ENCODE measurements at places on chromosomes 7 and 10.

DNA sequence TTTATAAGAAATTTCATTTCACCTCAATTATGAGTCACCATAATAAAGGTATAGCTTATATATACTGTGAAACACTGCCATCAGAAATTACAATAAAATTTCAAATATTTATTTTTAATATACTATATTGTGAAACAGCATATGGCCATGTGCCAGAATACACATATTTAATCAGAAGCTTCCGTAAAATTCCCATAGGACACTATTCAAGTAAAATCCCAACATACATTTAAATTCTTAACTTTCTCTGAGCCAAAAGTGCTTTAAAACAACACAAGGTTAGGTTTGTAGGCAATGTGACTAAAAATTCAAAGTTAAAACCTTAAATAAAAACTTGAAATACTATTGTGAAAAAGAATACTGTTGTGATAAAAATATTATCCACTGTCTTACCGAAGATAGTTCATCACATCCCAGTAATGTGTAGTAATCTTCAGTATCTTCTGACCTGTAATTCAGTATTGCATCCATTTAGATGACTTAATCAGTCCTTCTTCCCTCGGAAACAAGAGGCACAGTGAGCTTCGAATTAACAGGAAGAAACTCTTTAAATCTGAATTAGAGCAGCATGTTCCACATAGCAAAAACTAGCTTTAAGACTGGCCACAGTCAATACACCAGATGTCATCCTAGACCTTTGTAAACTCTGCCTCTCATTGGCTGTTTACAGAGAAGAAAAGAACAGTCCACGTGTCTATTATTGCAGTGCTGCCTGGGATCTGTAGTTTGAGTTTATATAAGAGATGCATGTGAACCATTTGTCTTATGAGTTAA lies at the start of gene DNAJC12:
Gene DNAJC12, minus strand, starts transcription at position 648 of the 774 bp plus-strand sequence. Its CDS starts 177 bp downstream, at position 471.
- DNase-seq = no peak

DNA sequence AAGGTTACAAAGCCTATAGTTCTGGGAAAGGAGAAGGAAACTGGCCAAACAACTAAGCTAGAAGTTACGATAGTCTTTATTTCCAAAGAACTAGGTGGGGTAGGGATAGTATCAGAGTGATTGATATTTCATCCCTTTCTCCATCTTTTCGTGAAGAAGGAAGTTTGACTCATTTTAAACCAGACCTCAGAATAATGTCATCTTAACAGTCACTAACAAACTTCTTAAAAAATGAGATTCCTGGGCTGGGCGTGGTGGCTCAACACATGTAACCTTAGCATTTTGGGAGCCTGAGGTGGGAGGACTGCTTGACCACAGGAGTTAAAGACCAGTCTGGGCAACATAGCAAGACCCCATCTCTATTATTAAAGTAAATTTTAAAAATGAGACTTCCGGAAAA lies 69.4 kb downstream of the ARL4A start:
- peak; percentile 27 for DNase-seq

DNA sequence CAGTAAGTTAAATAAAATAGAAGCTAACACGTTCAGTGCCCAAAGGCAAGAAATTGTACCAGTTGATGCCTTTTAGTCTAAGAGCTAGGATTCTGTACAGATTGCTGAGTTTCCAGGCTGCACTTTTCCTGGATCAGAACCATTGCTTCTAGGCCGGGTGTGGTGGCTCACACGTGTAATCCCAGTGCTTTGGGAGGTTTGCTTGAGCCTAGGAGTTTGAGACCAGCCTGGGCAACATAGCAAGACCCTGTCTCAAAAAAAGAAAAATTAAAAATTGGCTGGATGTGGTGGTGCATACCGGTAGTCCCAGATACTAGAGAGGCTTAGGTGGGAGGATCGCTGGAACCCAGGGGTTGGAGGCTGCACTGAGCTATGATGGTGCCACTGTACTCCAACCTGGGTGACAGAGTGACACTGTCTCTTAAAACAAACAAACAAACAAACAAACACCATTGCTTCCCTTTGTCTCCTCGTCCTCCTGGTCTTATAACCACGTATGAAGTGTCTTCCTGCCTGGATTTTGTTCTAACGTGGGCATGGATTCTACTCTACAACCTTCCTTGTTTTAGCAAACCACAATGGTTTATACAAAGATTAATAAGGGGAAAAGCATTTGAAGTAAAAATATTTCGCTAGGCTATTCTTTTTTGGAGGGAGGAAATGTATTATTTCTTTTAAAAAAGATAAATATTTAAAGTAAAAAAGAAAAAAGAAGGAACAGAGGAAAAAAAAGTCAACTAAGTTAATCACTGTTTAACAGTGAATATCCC lies 9.7 kb upstream of the CCNY start:
- DNase-seq = no peak

- no peak for DNase-seq
These were observed 85.8 kb downstream of the TCF7L2 start for GRCh38 chr10:113035732-113036312.

- no peak for DNase-seq
These were observed 87.2 kb upstream of the UNC5B start for GRCh38 chr10:71124921-71125748.

DNA sequence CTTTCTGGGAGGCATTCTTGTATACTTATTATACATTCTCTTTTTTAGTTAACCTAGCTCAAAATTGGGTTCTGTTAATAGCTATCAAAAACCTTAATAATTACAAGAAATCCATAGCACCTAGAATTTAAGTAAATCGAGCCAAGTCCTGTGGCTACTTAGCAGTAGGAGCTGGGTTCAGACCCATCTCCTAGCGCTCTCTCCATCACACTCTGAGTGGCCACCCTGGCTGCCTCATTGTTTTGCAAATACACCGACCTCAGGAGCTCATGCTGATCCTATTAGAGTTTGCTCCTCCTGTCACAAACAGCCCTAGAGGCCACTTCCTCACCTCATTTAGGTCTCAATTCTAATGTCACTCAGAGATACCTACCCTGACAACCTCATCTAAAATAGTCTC lies 46.2 kb upstream of the OSBPL3 start:
- no peak for DNase-seq

DNA sequence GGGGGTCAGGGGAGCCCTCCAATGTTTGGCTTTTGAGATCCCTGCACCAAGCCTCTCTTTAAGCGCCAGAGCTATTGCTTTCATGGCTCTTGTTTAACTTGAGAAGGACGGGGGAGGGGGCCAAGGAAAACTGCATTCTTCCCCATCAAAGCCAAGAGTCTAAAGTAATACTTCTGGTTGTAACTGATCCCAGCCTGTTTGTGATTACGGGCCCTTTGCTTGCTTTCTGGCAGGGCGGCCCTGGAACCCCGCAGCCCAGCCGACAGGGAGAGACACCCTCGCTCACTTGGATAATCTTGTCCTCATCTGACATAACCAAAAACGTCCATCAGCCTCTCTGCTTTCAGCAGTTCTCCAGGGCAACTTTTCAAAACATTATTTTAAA lies 154.7 kb downstream of the NEURL1 start:
- DNase-seq = no peak

- DNase-seq = no peak
These were observed 4.9 kb upstream of the SCD start for GRCh38 chr10:100341953-100342626.

DNA sequence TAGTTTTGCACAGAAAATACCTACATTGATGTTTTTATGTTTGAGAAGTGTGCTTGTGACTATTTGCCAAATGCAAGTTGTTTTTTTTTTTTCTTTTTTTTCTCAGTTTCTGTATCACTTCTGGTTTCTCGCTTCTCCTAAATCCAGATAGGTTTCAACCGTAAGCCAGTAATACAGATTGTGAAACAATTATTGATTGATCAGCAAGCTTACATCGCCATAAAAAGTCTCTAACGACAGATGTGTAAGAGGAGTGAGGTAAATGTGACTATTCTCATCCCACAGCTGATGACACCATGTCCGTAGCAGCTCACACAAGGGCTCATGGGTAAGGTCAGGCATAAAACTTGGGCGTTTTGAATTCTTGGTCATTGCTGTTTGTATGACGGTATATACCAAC lies 202.8 kb upstream of the AKR1E2 start:
- DNase-seq = no peak

GRCh38 chr10:70907637-70908405 lies 19.5 kb upstream of the PCBD1 start:
- no peak for DNase-seq
